Stimulated activated CD4-positive, alpha-beta T cell treated with anti-CD3 and anti-CD28 coated beads, TNF-alpha, amount 100 ng/mL, for 1 hour (primary cell): ENCODE measurements at places on chromosomes 6 and 20.

- DNase-seq, result no peak
Observed at GRCh38 chr6:9204171-9204570, 768.8 kb upstream of the SLC35B3 start.

DNA sequence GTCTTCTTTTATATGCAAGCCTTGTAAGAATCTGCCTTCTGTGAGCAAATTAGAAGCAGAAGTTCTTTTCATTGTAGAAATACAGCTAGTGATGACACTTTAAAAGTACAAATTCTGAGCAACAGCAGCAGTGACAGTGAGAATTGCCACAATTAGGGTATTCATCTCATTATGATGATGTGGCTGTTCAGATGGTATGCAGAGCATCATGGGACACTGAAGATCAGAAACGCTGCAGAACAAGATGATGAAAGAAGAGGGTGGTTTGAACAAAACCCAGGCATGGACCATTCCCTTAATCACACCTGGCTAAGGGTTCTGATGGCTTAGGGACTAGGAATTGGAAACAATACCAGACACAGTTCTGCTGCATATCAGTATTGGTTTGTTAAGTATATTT, 312.7 kb upstream of the TBX18 start:
- no peak for DNase-seq

- DNase-seq, result peak; percentile 39
Observed at GRCh38 chr6:138107078-138107751, at the start of gene PERP. Gene PERP (minus strand): TSS chr6:138107419. CDS start chr6:138107340, 79 bp downstream.

DNA sequence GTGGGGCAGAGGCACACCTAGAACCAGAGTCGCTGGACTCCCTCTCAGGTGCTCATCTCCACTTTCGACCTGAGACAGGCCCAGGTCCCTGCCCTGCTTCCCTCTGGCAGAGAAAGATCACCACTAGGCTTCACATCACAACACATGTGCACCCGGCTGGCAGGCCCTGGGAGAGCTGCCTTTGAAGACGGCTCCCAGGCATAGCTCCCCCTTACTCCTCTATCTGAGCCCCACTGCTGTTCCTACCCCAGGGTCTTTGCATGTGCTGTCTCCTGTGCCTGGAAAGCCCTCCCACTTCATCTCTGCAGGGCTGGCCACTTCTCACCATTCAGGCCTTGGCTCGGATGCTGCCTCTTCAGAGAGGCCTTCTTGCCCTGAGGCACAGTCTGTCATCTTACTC, 89.2 kb downstream of the NOL4L start:
- no peak for DNase-seq

DNA sequence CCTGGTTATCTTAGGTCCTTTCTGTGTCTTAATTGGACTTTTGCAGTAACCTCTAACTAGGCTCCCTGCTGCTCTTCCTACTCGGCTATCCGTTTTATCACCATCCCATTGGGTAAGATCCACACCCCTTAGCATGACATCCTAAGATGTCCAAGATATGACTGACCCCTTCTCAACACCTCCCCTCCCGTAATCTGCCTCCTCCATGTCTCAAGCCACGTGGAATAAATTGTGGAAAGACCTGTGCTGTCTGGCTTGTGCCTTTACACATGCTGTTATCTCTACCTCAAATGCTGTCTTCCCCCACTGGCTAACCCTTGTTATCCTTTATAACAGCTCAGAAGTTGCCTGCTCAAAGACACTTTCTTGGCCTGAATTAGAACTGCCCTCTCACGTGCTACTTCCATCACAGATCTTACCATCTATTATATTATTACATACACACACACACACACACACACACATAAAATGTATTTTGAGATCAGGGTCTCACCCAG, 26.5 kb downstream of the EIF2S2 start:
- no peak for DNase-seq
